ENCODE measurements at places on chromosomes 6 and 20.
A peak's percentile ranks its signal among the peaks of the same experiment; 100 is the strongest.

DNA sequence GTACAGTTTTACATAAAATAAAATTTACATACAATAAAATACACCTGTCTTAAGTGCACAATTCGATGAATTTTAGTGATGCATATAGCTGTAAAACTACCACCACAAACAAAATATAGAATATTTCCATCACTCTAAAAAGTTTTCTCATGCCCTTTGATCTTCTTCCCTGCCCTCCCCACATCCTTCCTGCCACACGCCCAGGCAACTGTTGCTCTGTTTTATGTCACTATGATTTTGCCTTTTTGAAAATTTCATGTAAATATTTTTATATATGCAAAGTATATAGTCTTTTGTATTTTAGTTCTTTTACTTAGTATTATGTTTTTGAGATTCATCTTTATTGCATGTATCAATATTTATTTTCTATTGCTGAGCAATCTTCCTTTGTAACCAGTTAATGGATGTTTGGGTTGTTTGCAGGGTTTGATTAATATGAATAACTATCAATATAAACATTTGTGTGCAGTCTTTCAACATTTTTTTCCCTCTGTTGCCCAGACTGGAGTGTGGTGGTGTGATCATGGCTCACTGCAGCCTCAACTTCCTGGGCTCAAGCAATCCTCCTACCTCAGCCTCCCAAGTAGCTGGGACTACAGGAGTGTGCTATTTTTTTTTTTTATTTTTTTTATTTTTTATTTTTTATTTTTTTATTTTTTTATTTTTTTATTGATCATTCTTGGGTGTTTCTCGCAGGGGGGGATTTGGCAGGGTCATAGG lies 23.8 kb upstream of the SAMHD1 start:
- no peak for DNase-seq

DNA sequence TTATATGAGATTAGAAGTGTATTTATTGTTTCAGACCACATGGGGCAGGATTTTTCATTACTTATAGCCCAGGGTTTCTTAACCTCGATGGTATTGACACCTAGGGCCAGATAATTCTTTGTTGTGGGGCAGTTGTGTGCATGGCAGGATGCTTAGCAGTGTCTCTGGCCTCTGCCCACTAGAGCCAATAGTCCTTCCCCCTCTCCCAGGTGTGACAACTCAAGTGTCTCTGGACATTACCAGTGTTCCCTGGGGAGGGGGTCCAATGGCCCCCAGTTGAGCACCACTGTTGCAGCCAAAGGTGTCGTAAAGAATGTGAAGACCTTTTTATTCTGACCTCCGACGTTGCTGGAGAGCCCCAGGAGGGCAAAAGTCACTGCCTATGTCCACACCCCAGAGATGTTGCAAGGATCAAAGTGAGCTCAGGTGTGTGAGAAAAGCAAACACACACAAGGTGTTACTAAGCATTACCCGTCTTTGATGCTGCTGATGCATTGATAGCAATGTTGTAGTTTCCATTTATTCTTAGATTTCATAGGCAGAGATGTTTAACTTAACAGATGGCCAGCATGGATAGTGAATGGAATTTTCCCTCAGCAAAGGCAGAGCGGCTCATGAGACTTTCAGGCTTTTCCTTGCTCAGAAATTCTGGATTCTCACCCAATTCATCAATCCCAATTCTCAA lies 22.2 kb downstream of the BANF2 start:
- DNase-seq = no peak

GRCh38 chr6:14066782-14067406 lies 50.7 kb upstream of the CD83 start:
- DNase-seq = peak; percentile 53

DNA sequence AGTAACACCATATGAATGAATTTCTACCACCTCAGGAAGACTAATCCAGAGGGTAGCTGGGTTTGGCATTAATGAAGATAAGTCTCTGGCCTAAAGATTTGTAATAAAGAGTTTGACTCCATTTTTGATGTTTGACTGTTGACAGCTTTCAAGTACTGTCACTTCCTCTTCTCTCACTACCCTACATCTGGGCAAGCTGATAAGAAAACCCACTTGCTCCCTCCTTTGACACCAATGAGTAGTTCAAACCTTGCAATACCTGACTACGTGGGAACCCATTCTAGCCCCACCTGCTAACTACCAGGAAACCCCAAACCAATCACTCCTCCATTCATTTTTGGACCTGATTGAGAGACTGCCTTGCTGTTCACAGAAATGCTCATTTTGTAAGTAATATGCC lies 621.5 kb downstream of the TENT5A start:
- no peak for DNase-seq

GRCh38 chr6:133704371-133704770 lies 184.5 kb upstream of the TCF21 start:
- no peak for DNase-seq

GRCh38 chr6:138162111-138162954 lies 594 bp downstream of the ARFGEF3 start:
- no peak for DNase-seq

- no peak for DNase-seq
Observed at GRCh38 chr6:162251257-162251656, 476.3 kb downstream of the PRKN start.

- DNase-seq = no peak
Observed at GRCh38 chr6:141133346-141133745, 999.4 kb upstream of the GJE1 start.

- DNase-seq = no peak
Observed at GRCh38 chr6:33755070-33755869, 8.6 kb upstream of the IP6K3 start.

DNA sequence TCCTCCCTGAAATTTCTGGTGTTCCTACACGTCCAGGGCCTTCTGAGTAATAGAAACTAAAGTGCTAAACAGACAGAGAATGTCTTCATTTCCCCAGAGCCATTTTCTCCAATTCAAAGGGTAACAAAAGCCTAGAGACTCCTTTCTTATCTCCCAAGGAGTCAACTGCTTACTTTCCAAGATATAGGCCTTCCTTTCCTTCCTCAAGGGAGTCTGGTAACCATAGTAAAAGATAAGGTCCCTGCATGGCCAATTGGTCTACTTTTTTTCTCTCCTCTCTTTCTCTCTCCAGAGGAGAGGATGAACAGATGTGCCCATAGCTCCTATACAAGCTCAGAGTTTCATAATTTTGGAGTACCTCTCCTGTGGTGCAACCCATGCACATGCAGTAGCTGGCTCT lies 185.7 kb downstream of the ASCC3 start:
- DNase-seq = no peak

DNA sequence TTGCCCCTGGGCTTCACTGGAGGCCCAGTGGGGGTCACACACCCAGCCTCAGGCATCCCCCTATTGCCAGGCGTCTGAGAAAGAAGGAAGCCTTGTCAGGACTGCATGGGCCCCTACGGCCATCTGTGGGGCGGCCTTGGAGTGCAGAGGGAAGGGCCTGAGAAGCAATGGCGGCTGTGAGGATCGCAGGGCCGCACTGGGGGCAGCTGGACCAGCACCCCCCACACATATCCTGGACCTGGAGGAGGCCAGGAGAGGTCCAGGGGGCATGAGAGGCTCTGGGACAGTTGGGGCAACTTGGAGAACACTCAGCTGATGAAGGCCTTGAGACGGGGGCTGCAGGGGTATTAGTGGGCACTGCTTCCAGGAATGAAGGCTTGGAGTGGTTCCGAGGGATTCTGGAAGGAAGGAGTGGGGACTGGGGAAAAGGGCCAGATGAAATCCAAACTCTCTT lies 16.5 kb downstream of the MDFI start:
- no peak for DNase-seq

GRCh38 chr6:7129360-7129759 lies 21.6 kb downstream of the RREB1 start:
- DNase-seq = no peak

GRCh38 chr6:157840776-157841175 lies 17.7 kb downstream of the SNX9 start:
- DNase-seq = no peak

DNA sequence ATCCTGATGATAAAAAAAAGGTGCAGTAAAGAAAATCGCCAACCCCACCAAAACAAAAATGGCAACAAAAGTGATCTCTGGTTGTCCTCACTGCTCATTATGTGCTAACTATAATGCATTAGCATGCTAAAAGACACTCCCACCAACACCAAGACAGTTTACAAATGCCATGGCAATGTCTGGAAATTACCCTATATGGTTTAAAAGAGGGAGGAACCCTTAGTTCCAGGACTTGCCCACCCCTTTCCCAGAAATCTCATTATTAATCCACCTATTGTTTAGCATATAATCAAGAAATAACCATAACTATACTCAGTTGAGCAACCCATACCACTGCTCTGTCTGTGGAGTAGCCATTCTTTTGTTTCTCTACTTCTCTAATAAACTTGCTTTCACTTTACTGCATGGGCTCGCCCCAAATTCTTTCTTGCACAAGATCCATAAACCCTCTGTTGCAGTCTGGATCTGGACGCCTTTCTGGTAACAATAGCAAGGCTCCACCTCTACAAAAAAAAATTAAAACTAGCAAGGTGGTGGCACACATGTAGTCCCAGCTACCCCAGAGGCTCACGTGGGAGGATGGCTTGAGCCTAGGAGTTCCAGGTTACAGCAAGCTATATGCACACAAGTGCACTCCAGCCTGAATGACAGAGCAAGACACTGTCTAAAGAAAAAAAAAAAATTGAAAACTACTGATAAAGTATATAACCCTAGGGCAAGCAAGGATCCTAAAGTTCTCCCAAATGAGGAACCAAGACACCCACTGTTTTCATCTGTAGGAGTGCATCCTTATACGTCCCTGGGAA lies 278.8 kb upstream of the JARID2 start:
- DNase-seq = no peak

GRCh38 chr20:34941226-34941625 lies 14.4 kb downstream of the GSS start:
- no peak for DNase-seq

DNA sequence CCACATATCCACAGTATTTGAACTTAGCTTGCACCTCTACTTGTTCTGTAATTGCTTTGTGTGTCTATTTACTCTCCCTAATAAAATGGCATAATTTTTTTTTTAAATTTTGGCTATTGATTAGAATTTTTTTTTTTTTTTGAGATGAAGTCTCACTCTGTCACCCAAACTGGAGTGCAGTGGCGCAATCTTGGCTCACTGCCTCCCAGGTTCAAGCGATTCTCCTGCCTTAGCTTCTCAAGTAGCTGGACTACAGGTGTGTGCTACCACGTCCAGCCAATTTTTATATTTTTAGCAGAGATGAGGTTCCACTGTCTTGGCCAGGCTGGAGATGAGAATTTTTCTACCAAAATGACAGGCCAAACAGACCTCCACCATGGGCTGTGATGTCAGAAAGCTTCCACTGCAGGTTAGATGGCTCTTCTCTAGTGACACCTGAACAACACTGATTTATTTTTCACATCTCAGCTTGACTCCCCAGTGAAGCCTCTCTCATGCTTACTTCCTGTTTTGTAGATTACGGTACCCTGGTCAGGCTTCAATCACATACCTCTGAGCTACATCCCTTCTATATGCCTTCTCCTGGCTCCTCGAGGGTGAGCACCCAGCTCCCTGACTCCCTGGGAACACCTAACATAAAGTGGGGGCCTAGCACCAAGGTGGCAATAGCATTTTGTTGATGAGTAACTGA lies 112.8 kb downstream of the ARHGAP18 start:
- no peak for DNase-seq

DNA sequence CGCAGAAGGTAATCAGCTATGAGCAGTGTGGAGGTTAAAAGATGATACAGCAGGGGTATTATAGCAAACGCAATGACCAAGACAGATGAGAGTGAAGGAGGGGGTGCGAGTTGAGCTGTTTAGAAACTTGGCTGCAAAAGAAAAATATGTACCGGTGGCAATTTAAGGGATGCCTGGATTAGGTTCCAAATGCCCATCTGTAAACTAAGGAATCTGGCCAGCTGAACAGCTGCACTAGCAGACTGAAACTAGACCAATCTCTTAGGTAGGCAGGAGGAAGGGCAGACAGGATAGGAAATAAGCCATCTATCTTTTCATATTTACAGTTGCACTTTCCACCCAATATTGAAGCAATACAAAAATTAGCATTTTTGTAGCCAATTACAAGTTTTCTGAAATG lies 407.6 kb downstream of the HTR1B start:
- no peak for DNase-seq

DNA sequence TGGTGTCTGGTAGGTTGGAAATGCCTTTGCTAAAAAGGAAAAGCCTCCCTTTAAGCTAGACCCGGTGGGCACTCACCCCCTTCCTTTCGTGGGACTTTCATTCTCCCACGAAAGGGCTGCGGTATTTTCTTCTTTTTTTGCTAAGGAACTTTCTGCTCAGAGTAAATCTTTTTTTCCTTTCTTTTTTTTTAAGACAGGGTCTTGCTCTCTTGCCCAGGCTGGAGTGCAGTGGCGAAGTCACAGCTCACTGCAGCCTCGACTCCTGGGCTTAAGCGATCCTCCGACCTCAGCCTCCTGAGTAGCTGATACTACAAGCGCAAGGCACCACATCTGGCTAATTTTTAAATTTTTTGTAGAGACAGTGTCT lies 4.0 kb downstream of the TP53TG5 start:
- no peak for DNase-seq

- DNase-seq = peak; percentile 69
Observed at GRCh38 chr20:34709044-34709830, 5.1 kb downstream of the TP53INP2 start.

DNA sequence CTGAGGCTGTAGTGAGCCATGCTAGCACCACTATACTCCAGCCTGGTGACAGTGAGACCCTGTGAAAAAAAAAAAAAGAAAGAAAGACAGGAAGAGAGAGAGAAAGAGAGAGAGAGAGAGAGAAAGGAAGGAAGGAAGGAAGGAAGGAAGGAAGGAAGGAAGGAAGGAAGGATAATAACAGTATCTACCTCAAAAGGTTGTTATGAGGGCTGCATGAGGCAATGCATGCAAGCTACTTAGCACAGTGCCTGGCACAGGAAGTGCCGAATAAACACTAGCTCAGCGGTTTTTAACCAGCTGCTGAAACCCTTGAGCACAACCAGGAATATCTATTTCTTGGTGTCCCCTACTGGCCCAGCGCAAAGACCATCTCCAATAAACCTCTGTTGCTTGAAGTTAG lies 62.3 kb upstream of the TBC1D7 start:
- DNase-seq = no peak

DNA sequence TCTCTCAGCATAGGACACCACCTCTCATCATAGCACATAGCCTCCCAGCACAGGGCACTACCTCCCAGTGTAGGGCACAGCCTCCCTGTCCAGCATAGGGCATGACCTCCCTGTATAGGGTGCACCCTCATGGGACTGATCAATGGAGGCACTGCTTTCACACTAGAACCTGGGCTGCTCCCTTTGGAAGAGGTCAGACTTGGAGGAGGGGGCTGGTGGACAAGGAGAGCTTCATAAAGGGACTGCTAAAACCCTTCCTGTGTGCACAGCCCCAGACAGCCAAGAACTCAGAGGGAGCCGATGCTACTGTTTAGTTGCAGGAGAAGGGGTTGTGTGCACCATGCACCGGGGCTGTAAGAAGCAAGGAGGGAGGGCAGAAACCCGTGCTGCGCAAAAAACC lies 21.9 kb upstream of the CST4 start:
- no peak for DNase-seq

- DNase-seq = no peak
Observed at GRCh38 chr6:124679387-124679786, 282.9 kb upstream of the RNF217 start.

GRCh38 chr20:51972056-51972455 lies 169.7 kb upstream of the SALL4 start:
- no peak for DNase-seq
